ENCODE measurements at places on chromosomes 7 and 10.

GRCh38 chr10:124300735-124301134 lies 118.0 kb downstream of the OAT start:
- no peak for DNase-seq

DNA sequence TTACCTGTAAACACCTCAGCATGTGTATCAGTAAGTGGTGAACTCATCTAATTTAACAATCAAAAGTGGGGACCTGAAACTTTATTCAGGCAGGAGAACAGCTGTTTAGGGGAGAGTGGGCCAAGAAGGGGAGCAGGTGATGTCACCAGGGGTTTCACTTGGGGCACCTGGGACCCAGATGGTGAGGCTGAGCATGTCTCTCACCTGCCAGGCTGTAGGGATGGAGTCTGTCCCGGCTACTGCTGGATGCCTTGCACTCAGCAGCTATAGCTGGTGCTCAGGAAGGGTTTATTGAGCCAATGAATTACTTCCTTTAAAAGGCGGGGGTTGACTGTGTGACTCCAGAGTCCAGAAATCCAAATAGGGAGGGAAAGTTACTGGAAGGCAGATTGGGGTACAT lies 23.0 kb downstream of the CDH23 start:
- DNase-seq: no peak

DNA sequence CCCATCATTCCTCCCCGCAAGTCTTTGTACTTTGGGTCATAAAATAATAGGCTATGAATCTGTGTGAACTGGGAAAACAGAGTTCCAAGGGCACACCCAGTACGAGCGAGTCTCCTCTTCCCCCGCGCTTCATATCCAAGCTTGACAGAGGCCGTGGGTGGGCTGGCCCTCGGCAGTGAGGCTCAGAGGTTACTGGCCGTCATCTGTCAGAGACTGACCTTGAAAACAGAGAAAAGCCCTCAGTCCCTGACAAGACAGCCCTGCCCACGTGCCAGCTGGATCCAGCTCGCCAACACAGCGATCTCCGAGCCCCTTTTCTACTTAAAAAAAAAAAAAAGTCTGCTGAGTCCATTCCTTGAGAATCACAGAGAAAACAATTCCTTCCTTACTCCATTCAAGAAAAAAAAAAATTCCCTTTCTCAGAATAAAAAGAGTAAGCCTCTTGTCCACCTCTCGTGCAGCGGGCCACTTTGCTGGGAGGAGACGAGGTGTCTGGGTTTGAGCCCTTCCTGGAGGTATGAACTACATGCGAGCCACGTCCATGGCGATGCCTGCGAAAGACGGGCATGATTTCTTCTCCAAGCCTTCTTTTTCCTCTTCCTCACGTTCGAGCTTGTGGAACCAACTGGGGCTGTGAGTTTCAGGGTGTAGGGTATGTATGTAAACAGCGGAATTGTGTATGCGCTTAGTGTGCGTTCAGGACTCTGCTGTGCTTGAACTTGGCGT lies 744 bp upstream of the BICC1 start:
- no peak for DNase-seq

- DNase-seq: no peak
Measured at GRCh38 chr10:109961174-109962001, 38.1 kb upstream of the XPNPEP1 start.

- DNase-seq: no peak
Measured at GRCh38 chr10:112539340-112539739, 92.3 kb downstream of the VTI1A start.

DNA sequence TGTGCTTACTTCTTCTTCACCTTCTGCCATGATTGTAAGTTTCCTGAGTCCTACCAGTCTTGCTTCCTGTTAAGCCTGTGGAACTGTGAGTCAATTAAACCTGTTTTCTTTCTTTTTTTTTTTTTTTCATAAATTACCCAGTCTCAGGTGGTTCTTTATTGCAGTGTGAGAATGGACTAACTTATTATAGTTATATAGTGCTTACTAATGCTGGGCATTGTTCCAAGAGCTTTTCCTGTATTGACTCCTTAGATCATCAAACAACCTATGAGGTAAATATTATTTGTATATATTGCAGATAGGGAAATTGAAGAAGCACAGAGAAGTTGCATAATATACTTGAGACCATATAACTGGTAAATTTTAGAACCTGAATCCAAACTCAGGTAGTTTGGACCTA lies 98.1 kb downstream of the MBL2 start:
- DNase-seq: no peak

DNA sequence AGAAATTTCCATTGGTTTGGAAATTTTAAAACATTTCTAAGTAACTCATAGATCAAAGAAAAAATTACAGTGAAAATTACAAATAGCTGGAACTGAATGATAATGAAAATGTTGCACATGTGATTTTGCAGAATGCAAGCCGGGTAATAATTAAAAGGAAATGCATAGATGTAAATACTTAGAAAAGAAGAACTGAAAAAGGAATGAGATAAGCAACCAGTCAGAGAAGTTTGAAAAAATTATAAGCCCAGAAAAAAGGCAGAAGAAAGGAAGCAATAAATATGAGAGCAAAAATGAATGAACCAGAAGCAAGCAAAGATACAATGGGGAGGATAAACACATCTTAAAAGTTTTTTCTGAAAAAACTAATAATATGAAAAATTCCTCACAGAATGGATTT lies 3.2 kb upstream of the TMEM273 start:
- DNase-seq: no peak

GRCh38 chr10:100072514-100072913 lies 9.2 kb downstream of the CPN1 start:
- no peak for DNase-seq

DNA sequence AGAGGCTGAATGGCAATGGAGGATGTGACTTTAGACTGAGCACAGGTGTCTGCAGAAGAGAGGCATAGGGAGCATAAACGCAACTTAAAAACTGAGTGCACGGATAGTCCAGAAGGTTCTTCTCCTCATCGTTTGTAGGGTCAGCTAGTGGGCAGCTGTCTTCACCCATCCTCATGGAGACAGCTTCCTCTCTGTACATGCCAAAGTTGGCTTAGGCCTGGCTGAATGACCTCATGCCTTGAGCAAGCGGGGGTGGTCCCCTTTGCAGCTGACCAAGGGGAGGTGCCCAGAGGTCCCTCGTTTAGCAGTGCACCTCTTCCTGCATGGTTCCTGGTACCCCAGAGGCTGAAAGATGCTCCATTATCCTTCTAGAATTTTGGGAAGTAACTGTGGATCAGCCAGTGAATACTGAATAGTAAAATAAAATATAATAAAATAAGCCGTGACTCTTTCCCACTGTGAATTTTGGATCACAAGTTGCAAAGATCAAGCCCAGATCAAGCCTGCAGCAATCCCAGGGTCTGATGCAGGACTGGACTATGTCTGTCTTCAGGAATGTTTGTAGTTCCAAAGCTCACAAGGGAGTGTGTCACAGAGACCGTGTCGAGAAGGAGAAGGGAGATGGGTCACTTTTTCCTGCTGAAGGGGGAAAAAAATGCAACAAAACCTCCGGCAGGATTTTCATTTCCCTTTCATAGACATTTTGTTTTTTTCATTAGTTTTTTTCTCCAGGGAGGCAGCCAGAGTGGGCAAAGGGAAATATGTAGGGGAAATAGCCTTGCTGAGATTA lies 295.3 kb upstream of the MKI67 start:
- DNase-seq: no peak

- DNase-seq: no peak
Measured at GRCh38 chr7:150941351-150942000, 36.6 kb downstream of the KCNH2 start.

GRCh38 chr7:26880852-26881251 lies 16.5 kb upstream of the SKAP2 start:
- DNase-seq: no peak

DNA sequence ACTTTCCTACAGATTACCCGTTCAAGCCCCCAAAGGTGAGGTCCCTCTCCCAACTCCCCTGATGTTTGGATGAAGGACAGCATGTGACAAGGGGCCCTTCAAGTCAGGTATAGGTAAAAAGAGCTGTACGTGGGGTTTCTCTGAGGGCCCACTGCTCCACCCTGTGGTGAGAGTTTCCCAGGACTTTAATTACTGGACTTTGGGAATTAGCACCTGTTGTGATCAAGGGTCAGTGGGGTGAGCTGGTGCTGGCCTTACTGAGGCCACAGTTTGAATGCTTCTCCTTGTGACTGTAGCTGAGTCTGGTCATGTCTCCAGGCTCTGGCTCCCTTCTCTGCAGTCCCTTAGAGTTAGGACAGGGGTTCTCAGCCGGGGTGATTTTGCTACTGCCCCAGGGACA lies 16.8 kb downstream of the UBE2D4 start:
- no peak for DNase-seq

GRCh38 chr7:123054357-123055133 lies 59.0 kb upstream of the TAS2R16 start:
- no peak for DNase-seq

DNA sequence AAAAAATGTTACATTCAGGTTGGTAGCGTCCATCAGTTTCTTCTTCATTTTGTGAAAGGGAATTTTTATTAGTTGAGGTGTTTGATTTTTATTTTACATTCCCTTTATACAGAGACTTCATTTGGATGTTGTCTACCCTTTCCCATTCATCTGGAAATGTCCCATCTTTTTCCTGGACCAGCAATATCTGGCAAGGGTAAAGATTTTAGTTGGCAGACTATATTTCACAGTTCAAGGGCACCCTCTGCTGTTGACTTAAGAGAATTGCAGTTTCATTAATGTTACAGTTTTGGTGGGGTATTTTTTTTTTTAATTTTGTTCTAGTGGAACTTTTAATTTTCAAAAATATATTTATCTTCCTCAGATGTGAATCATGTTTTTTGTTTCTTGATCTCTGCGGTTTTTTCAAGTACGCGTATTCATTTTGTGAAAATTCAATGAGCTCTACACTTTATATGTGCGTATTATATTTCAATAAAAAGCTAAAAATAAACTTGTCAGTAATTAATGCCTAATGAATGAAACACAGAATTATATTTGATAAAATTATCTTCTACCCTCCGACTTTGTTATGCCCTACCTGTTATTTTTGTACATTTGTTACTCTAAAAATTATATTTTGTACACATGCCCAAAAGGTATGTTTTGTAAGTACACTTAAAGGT lies 97.9 kb upstream of the KLF14 start:
- no peak for DNase-seq

- no peak for DNase-seq
Measured at GRCh38 chr10:84966708-84967441, 638.5 kb downstream of the CCSER2 start.

- no peak for DNase-seq
Measured at GRCh38 chr7:37052705-37053104, 328.4 kb upstream of the AOAH start.

DNA sequence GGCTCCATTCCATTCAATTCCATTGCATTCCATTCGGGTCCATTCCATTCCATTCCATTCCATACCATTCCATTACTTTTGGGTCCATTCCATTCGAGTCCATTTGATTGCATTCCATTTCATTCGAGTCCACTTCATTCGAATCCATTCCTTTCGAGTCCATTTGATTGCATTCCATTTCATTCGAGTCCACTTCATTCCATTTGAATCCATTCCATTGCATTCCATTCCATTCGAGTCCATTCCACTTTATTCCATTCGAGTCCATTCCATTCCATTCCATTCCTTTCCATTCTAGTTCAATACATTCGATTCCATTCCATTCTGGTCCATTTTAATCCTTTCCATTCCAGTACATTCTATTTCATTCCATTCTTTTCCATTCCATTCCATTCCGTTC lies 334.0 kb downstream of the ZNF33B start:
- DNase-seq: no peak

GRCh38 chr10:129971381-129972144 lies 7.5 kb upstream of the EBF3 start:
- DNase-seq: no peak

- no peak for DNase-seq
Measured at GRCh38 chr10:130138479-130138866, 2.3 kb downstream of the GLRX3 start.

- DNase-seq: no peak
Measured at GRCh38 chr7:46139079-46139478, 218.0 kb upstream of the IGFBP3 start.

DNA sequence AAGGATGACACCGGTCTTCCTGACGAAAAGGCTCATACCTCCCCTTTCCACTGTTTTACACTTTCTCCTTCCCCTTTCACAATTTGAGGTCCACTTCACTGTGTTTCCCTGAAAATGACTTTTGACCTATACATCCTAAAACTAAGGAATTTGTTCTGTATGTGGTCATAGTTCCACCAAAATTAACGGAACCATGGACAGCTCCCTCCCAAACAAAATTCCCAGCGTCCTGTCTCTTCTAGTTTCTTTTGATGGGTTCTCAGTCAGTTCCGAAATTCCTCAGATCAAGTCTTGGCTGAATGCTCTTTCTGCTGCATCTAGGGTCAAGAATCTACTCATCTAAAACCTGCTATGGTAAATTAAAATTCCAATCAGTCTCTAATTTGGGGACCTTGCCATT lies 1191.9 kb downstream of the CNTNAP2 start:
- DNase-seq: no peak

GRCh38 chr10:48470893-48471805 lies 133.7 kb downstream of the ARHGAP22 start:
- DNase-seq: no peak

GRCh38 chr7:131306777-131307176 lies 20.9 kb upstream of the MKLN1 start:
- DNase-seq: no peak

GRCh38 chr7:5421714-5422395 lies 1.8 kb downstream of the TNRC18 start:
- DNase-seq: no peak

- no peak for DNase-seq
Measured at GRCh38 chr10:128055061-128055868, 71.0 kb downstream of the MKI67 start.

GRCh38 chr10:43384252-43385221 lies 13.1 kb downstream of the FXYD4 start:
- no peak for DNase-seq

DNA sequence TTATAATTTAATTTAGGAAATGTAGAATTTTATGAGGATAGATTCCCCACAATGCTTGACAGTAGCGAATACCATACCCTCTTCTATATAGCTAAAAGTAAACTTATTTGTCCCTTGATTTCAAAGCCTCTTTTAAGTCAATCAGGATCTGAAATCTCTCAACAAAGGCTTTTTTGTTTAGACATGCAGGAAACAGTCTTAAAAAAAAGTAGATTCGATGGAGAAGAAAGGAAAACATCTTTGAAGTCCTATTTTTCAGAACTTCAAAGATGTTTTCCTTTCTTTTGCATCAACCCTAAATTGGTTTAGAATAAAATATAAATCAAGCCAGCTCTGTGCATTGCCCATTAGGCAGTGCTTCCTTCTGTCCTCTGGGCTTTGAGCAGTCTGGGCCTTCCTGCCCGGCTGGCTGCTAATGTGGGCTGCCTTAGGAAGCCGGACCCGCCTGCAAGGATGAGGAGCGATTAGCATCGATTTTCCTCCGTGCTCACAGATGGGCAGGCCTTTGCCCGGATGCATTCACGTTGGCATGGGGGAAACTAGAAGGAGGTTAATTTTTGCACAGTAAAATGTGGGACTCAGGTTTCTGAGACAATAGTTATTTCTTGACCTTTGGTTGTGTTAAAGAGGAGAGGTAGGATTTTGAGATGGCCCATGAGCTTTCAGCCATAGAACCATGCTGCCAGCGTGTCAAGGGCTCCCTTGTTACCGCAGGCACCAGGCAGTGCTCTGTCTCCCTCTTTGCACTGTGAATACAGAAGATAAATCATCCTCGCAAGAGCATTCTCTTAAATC lies 15.5 kb downstream of the MSRB2 start:
- no peak for DNase-seq

GRCh38 chr7:91463330-91463729 lies 199.1 kb downstream of the FZD1 start:
- DNase-seq: no peak
